RWPE2 (cell line): ENCODE measurements at places on chromosomes 16 and 17.

DNA sequence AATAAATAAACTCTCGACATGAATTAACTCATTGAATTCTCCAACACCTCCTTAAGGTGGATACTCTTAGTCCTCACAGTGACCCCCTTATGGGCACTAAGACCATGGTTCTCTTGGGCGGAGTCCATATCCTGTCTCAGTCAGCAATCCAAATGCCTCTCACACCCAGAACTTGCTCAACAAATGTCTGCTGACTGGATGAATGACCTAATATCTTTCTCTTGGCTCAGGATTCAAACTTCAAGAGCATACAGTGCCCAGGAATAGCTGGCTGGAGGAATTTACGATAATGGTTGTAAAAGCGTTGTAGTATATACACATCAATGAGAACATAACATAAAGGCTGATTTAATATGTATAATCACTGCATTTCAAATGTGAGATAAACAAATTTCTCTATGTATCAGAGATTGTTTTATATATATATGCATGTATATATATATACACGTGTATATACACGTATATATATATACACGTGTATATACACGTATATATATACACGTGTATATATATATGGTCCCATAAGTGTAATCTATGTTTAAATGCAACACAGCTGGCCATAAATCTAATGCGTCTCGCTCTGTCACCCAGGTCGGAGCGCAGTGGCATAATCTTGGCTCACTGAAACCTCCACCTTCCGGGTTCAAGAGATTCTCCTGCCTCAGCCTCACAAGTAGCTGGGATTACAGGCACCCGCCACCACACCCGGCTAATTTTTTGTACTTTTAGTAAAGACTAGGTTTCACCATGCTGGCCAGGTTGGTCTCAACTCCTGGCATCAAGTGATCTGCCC, 6.5 kb upstream of the UBB start:
- H3K27me3 ChIP-seq = no peaks in the 10 kb centered on the region
- no peaks in the 10 kb centered on the region for H3K36me3 ChIP-seq
- no peak overlapping the region for H3K27ac ChIP-seq
- H3K4me1 ChIP-seq = peaks cover 21% of the 10 kb centered on the region
- no peak overlapping the region for H3K4me3 ChIP-seq

DNA sequence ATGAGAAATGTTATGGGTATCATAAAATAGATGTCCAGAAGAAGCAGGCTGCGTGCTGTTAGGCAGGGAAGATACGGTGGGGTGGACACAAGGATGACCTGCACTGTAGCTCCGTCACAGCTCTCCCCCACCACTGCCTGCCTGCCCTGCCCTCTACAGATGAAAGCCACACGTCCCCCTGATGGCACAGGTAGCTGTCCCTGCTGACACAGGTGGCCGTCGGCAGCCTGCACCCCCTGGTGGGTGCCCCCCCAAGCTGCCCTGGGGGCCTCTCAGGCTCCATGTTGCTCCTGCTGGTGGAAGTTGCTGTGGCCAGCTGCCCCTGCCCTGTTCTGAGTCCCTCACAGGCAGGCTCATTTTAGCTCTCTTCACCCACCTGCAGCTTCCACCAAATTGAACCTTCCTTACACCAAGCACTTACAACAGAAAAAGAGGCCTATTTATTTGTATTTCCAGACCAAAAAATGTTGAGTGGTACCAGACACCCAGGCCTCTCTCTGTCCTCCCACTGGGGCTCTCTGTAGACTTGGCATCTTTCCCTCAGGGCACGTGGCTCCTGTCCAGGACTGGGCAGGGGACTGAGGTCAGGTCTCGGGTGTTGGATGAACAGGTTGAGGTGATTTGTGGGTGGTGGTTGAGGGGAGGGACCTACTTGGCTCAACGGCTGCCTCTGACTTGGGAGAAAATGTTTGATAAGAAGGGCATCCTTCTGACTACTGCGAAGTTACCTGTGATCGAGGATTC, 50.1 kb upstream of the CACNG5 start:
- DNase-seq = no peak
- no peak overlapping the region for H3K27ac ChIP-seq
- H3K4me1 ChIP-seq = no peaks in the 10 kb centered on the region
- H3K36me3 ChIP-seq = no peaks in the 10 kb centered on the region
- H3K27me3 ChIP-seq = no peaks in the 10 kb centered on the region

DNA sequence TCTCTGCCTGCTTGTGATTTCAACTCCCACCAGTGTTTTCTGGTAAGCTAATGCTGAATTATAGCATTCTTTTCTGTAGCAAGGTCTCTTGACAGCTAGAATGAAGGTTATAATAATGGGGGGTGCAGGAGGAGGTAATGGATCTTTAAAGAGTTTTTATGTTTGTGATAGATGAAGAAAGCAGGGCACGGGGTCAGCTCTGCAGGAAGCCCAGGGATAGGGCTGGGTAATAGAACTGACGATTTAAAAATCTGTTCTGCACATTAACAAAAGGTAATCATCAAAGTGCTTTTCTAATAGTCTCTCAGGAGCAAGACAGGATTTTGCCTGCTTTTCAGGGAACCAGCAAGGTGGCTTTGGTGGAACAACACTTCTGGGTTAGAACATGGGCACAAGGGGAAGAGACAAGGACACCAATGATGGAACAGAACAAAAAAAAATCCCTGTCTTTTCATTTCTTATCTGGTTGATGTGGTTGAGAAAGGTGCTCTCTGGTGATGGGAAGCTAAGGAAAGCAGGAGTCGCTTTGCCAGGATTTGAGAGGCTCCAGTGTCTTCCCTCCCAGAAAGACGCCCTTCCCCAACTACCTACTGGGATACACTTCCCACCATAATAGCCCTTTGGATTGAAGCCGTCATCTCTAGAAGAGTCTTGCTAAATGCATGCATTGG, 263.1 kb downstream of the PHKB start:
- no peak overlapping the region for H3K4me3 ChIP-seq
- DNase-seq = no peak
- H3K27me3 ChIP-seq = no peaks in the 10 kb centered on the region
- no peaks in the 10 kb centered on the region for H3K36me3 ChIP-seq

DNA sequence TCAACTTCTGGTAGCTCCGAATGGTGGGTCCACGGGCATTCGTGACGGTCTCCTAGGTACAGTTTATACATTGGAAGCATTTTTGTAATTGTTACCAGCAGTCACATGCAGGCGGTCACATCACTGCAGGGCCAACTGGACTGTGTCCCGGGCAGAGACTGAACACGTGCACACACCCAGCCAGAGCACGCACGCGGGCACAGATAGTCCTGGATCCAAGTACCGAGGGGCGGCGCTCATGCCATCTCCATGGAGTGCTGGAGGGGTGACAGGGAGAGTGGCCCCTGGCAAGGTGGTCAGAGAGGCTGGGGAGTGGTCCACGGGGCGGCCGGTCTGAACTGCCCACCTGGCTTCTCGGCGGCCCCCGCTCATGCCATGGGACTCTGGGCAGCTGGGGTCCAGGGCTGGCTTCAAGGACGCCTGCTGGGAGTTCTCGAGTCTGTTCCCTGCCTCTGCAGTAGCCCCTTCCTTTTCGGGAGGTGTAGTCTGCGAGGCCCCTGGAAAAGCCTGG, 34.2 kb downstream of the BAIAP2 start:
- H3K36me3 ChIP-seq = peaks cover 44% of the 10 kb centered on the region
- H3K4me3 ChIP-seq = no peak overlapping the region

DNA sequence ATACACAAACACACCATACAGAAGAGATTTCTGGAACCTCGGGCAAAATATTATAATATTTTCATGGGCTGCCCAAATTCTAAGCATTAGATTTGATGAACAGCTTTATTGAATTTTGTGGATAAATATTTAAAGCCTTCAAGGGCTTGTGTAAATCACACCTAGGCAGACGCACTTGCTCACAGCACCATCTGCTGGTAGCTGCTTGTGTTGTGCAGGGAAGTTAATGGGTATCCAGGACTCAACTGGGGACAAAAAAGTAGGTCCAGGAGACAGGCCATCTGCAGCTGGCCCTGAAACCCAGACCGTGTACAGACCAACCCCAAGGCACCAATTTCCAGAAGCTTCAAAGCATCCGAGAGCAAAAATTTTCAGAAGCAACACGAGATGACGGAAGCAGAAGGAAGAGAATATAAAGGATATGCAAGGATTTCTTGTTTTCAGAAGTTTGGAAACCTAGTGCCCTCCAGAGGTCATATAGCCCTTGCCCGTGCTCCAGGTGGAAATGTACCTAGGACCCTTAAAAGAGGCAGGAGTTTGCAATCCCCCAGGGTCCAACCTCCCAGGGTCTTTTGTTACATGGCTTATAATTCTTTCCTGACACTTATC, 140.0 kb downstream of the CHD9NB start:
- H3K27me3 ChIP-seq = no peaks in the 10 kb centered on the region
- DNase-seq = no peak
- H3K4me3 ChIP-seq = no peak overlapping the region
- H3K36me3 ChIP-seq = no peaks in the 10 kb centered on the region

DNA sequence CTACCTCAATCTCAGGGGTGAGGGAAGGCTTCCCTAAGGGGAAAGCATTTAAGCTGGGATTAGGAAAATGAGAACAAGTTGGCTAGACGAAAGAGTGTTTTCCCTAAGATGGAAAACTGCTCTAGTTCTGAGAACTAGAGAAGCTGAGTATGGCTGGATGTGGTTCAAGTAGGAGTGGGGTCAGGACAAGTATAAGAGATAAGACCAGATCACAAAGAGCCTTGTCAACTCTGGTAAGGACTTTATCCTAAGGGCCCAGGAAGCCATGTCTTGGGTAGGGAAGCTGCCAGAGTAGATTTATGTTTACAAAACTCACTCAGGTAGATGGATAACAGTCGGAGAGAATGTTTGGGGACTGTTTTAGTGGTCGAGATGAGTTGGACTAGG, 1.7 kb downstream of the ANKS4B start:
- DNase-seq = no peak
- no peaks in the 10 kb centered on the region for H3K36me3 ChIP-seq
- H3K4me3 ChIP-seq = no peak overlapping the region
- H3K27ac ChIP-seq = no peak overlapping the region
- peaks cover 15% of the 10 kb centered on the region for H3K27me3 ChIP-seq

GRCh38 chr16:1036166-1036565, 36.4 kb upstream of the SSTR5 start:
- H3K27me3 ChIP-seq = no peaks in the 10 kb centered on the region
- H3K4me1 ChIP-seq = peaks cover 8% of the 10 kb centered on the region
- no peak for DNase-seq
- H3K36me3 ChIP-seq = no peaks in the 10 kb centered on the region
- no peak overlapping the region for H3K4me3 ChIP-seq

DNA sequence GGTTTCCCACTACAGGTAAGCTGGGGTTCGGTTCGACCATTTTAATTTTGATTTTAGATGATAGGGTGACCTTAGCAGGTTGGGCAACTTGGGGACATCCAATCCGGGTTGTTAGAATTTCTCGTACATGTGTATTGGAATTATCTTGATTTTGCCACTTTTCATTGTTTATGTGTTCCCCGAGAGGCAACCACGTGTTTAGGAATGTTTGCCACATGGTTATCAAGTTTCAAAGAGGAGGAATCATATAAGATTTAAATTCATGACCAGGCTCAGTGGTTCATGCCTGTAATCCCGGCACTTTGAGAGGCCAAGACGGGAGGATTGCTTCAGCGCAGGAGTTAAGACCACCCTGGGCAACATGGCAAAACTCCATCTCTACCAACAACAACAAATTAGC, 10.0 kb upstream of the SLC47A1 start:
- no peaks in the 10 kb centered on the region for H3K4me1 ChIP-seq
- H3K27ac ChIP-seq = no peak overlapping the region
- DNase-seq = no peak
- no peak overlapping the region for H3K4me3 ChIP-seq
- H3K27me3 ChIP-seq = no peaks in the 10 kb centered on the region

DNA sequence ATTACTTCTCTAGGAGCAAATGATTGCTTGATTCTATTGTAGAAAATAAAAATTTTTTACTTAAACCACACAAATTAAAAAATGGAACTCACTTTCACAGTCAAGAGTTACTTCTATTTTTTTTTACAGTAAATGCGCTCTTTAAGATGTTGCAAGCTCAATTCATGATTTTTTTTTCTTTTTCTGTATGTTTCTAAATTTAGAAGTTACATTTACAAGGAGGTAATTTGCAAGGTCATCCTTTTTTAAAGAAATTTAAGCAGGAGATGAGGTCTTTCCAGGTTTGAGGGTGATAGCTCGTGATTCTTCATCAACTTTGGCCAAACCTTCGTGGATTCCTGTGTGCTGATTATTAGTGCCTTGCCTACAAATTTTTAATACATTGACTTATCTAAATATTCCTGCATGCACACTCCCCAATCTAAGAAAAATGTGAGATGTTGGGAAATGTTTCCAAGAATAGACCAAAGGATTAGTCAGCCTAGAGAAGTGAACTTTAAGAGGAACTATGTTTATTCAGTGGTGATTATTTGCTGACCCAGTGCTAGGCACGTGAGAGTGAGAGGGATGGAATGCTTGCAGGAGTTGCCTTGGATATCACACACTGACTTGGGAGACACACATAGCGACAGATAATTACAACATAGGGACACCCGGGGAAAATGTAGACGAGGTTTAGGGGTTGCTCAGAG, 429.8 kb downstream of the MAF start:
- no peak for DNase-seq
- H3K4me3 ChIP-seq = no peak overlapping the region
- no peaks in the 10 kb centered on the region for H3K36me3 ChIP-seq
- H3K27ac ChIP-seq = no peak overlapping the region
- H3K27me3 ChIP-seq = no peaks in the 10 kb centered on the region
- H3K4me1 ChIP-seq = no peaks in the 10 kb centered on the region

GRCh38 chr17:82092628-82092994, 5.4 kb downstream of the FASN start:
- no peak overlapping the region for H3K4me3 ChIP-seq
- H3K27me3 ChIP-seq = no peaks in the 10 kb centered on the region
- H3K4me1 ChIP-seq = no peaks in the 10 kb centered on the region
- no peak for DNase-seq

DNA sequence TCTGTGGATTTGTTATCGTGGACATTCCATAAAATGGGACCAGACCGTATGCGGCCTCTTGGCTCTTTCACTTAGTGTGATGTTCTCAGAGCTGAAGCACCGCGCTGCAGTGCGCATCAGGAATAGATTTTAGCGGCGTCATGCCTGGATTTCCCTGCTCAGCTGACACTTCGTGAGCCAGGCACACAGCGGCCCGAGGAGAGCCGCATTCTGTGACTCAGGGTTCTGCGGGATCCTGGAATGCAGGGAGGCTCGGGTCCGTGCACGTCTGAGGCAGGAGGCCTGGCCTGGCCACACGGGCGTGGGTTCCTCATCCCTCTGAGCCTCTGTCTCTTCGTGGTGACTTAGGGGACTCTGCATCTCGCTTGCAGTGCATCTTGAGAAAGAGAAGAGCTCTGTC, 13.4 kb downstream of the CBFA2T3 start:
- no peak for DNase-seq
- H3K27me3 ChIP-seq = peaks cover 17% of the 10 kb centered on the region
- no peak overlapping the region for H3K4me3 ChIP-seq

DNA sequence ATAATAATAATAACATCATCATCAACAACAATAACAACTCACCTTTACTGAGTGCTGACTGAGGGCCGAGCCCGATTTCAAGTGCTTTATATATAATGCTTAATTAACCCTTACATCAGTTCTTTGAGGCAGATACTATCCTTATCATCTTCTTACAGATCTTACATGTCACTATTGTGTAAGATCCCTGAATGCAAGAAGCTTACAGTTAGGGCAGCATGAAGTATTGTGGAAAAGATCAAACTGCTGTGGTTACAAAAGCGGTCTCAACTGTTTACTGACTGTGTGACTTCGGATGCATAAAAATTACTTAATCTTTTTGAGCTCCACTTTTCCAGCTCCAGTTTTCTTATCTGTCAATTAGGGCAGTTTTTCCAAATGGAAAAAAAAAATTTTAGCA, 3.3 kb downstream of the VAT1 start:
- no peak for DNase-seq
- H3K4me1 ChIP-seq = no peaks in the 10 kb centered on the region
- no peak overlapping the region for H3K4me3 ChIP-seq
- H3K36me3 ChIP-seq = peaks cover 25% of the 10 kb centered on the region
